Activated CD4-positive, alpha-beta memory T cell treated with anti-CD3 and anti-CD28 coated beads, Interleukin-2, amount 10 ng/mL, durations not matched to agents 7 days and 5 days (primary cell): ENCODE measurements at places on chromosomes 13 and 19. TPM values are rescaled to one million over a fixed set of nuclear protein-coding genes. Genes with fewer than 3 reads are reported as not detected.

The NKPD1 gene
- total RNA-seq = 0.10 TPM

The ZNF112 gene
- total RNA-seq = not detected

GRCh38 chr19:16217716-16218451 is 20.2 kb downstream of the AP1M1 start:
- peaks cover 87% of the 10 kb centered on the region for H3K36me3 ChIP-seq
- H3K27ac ChIP-seq = no peak overlapping the region
- H3K27me3 ChIP-seq = no peaks in the 10 kb centered on the region
- peaks cover 20% of the 10 kb centered on the region for H3K4me1 ChIP-seq
- no peak for DNase-seq
- no peak overlapping the region for H3K4me3 ChIP-seq

GRCh38 chr13:84569366-84569765 is 687.1 kb upstream of the SLITRK1 start:
- no peak overlapping the region for H3K27ac ChIP-seq
- H3K4me1 ChIP-seq = no peaks in the 10 kb centered on the region
- no peak for DNase-seq
- H3K4me3 ChIP-seq = no peak overlapping the region
- H3K27me3 ChIP-seq = no peaks in the 10 kb centered on the region

GRCh38 chr19:14063105-14063504 is 1.2 kb upstream of the PALM3 start:
- no peaks in the 10 kb centered on the region for H3K36me3 ChIP-seq
- DNase-seq = no peak
- no peak overlapping the region for H3K27ac ChIP-seq
- H3K4me3 ChIP-seq = no peak overlapping the region

DNA sequence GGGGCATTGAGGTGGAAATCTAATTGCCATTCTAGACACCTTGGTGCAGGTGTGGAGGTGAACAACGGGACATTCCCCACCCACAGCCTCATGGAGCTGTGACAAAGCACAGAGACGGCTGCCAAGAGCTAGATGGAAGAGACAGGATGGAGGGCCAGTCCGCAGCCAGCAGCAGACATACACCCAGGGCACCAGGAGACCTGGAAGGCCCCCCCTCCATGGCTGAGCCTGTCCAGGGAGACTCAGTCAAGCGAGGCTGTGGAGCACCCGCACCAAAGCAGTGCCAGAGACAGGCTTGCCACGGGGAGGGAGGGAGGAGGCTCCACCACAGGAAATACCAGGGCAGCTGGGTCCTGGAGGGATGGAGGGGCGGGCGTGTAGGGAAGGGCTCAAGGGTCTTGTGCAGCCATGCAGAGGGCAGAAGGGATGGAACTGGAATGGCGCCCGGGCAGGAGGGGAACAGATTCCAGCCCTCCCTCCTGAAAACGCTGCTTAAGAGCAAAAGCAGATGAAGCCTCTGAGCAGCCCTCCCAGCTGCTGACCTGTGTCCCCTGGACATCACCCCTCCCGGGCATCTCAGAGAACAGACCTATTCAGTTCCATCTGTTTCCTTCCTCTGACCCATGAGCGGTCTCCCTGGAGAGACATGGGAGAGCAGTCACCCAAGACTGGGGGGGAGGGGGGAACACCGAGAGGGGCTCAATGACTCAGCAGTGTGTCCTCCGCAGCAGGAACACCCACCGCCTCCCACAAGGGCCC is 14.4 kb downstream of the EPS15L1 start:
- peaks cover 3% of the 10 kb centered on the region for H3K36me3 ChIP-seq
- H3K4me3 ChIP-seq = no peak overlapping the region
- peaks cover 24% of the 10 kb centered on the region for H3K4me1 ChIP-seq
